ENCODE measurements at places on chromosomes 13 and 19.

DNA sequence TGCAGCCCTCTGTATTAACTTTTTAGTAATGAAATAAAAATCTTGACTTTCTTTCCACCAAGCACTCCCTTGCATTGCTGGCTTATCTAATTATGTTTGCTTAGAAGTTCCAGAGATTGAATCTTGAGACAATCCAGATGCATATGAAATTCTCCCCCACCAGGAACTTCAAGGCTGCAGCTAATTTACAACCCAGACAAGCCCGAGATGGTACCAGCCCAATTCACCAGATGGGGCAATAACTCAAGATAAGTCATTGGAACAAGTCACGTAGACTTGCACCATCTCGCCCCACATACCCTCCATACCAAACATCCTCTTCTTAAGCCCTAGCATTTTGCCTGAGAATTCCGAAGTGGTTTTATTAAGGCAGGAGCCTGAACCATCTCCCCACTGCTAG is 29.0 kb downstream of the UTP14C start:
- no peak for DNase-seq

GRCh38 chr13:50616101-50616500 is 227.4 kb downstream of the DLEU7 start:
- no peak for DNase-seq

- DNase-seq = peak; percentile 8
These were observed 10.4 kb downstream of the LMNB2 start for GRCh38 chr19:2446381-2446780.

DNA sequence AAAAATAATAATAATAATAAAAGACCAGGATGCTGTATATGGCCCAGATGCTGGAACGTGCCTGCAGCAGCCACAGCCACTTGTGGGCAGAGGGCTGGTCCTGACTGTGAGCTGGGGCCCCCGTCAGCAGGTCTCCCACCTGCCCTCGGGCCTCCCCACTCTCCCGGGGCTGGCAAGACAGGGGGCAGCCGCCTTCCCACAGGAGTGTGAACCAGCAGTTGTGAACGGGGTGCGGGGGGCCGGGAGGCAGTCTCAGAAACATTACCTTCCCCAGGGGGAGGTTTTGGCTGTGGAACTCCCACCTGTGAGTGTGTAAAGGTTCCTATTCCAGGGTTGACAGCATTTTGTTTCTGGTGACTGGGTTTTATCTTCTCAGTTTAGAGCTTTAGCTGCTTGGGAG is 151.4 kb downstream of the KDM4B start:
- DNase-seq = no peak

- DNase-seq = peak; percentile 74
These were observed 9.3 kb upstream of the LAIR1 start for GRCh38 chr19:54373781-54374631.

- DNase-seq = peak; percentile 46
These were observed 68.6 kb downstream of the RASA3 start for GRCh38 chr13:114063545-114064449.

- no peak for DNase-seq
These were observed 37.7 kb upstream of the PDCD5 start for GRCh38 chr19:32543115-32543900.

DNA sequence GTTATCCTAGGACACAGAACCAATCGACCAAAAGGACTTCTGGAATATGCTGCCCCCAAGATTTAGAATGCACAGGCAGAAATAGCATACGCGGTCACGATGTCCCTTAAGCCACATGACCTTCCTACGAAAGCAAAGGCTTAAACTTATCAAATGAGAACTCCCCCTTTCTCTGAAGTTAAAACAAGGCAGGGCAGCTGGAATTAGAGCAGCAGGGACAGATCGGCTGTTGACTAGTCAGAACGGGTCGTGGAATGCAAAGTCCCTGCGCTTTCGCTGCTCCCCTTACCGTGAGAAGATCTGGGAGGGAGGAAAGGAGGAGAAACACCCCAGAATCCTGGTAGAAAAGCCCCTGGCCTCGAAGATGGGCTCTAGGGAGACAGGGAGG is 799 bp upstream of the USPL1 start:
- peak; percentile 74 for DNase-seq

DNA sequence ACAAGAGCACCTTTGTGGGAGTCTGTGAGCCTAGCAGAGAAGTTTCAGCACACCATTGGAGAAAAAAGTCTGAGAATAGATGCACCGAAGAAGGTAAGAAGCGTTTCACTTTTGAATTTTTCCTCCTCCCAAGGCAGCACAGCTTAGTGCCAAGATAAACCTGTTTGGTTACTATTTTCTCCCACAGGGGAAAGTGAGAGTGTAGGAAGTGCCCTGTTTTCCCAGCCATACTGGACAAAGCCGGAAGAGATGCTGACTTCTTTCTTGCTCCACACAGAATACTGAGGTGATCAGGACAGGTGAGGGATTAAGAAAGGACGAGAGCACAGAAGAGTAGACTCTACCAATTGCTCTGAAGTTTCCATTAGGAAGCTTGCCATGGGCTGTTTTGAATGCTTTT is 1011.0 kb upstream of the MIR17HG start:
- DNase-seq = no peak

DNA sequence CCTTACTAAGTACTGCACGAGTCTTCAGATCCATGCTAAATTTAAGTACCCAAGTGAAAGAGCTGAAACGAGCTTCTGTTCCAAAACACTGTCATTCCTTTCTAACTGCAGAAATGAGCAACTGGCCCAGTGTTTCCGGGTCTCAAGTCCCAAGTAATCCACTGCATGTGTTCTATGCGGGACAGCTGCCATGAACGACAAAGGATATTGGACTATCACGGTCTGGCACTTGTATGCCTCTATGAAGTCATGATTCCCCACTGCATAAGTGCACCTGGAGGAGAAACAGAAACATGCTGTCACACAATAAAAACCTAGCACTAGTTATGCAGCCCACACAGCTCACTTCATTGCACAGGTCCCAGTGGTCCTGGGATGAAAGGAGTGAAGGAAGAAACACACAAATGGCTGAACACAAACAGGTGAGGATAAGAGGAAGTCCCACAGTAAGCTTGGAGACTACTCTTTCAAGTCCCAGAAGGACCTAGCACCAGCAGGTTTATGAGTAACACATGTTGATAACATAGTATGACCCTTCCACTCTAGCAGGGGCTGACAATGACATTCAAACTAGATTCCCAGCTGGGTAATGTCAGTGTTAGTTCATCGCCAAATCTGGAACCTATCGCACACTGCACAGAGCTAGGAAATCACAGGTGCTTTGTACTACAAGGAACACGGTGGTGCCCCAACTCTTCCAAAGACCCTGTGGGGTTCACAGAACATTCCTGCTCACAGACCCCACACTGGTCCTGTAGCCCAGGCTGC is 11.3 kb downstream of the PCID2 start:
- DNase-seq = no peak

- DNase-seq = no peak
These were observed 649 bp downstream of the TMEM91 start for GRCh38 chr19:41376998-41377365.

DNA sequence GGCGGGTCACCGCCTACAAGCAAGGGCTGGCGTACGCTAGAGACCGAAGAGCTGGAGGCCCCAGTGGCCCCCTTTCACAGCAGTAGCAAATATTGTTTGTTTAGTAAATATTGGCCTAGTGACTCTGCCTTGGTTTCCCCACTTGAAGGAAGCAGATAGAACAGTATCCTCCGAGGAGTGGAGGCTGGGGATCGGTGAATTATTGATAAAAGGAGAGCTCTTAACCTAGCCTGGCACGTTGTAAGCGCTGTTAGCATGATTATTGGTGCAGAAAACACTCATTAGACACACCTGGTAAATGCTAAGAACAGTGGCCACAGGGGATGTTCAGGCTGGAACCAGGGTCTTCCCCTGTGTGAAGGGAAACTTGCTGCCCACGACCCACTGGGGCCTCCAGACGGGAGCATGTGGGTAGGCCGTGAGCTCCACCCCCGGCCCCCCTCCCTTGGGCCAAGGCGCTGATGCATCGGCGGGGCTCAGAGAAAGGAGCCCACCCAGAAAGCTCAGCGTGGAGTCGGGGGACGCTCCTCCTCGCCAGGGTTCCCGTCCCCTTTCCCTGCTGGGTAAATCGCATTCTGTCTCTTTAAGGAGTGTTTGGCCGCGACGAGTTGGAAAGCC is 2.3 kb downstream of the IER2 start:
- no peak for DNase-seq

GRCh38 chr19:23770672-23771250 is 12.1 kb upstream of the ZNF681 start:
- DNase-seq = no peak

GRCh38 chr13:71922194-71922593 is 55.2 kb upstream of the DACH1 start:
- DNase-seq = no peak

- no peak for DNase-seq
These were observed 429.1 kb upstream of the ARGLU1 start for GRCh38 chr13:106996867-106997618.

DNA sequence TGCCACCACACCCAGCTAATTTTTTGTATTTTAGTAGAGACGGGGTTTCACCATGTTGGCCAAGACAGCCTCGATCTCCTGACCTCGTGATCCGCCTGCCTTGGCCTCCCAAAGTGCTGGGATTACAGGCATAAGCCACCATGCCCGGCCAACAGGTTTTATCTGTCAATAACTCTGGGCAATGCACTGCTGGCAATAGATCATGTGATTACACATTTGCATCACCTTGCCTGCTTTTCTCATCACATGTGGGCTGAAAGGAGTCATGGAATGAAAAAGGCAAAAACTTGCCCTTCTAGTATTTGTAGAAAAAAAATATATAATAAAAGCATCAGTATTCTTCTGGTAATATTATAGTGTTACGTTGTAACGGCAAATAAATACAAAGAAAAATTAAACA is 164.5 kb downstream of the NHLRC3 start:
- DNase-seq = no peak

DNA sequence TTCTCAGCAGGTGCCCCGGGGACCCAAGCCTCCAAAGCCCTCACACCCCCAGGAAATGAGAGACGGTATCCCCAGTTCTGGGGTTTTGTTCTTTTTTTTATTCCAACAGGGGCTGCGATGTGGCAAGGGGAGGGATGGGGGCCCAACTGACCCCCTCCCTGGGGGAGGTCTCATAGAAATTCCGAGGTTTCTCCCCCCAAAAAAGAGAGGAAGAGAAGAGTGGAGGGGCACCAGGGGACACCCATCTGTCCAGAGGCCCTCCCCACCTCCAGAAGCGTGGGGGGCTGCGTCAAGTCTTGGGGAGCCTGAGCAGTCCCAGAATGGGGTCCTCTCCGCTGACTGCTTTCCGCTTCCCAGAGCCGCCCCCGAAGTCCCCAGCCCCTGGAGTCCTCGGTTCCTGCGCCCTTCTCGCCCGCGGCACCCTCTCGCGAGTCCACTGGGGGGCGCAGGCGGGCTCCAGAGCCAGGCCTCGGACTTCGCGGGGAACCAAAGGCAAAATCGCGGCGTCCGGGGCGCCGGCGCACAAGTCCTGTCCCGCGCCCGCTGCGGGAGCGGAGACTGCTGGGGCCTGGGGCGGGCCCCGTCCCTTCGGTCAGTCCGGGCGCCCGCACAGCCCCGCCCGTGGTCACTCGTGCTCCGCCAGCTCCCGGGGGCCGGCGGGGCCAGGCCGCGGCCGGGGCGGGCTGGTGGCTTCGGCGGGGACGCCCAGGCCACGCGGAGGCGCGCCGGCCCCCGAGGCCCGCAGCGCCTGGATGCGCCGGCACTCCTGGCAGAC is 4.4 kb upstream of the ATP1A3 start:
- DNase-seq = peak; percentile 34

DNA sequence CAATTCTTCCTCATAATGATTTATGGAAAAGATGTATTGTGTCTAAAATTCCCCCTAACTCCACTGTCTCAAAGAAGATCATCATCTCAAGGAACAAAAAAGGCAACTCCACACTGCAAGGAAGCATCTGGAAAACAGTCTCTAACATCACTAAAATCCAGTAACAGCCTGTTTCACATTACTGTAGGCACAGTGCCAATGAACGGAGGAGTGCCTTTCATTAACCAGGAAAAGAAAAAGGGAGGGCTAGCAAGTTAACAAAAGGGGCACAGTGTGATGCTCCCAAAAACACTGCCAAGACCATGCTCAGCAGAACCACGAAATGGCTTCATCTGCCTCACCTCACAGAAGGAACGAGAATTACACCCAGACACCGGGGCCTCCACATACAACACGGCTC is 8.5 kb downstream of the TMTC4 start:
- no peak for DNase-seq

- DNase-seq = no peak
These were observed 185.8 kb upstream of the TSHZ3 start for GRCh38 chr19:31534786-31535657.

DNA sequence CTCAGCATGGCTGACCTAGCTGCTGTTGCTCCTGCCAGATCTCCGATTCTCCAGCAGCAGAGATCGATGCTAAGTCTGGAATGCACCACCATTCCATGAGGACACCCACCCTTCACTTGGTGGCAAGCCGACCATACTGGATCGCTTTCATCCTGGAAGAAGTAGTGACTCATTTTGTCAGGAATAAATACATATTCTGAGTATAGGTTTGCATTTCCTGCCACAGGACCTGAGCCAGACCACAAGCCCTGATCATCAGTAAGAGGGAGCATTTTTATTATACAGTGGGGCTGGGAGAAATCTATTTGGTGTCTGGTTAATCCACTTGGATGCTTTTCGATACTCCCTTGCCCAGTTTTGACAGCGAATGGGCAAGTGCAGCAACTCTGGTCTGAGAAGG is 10.9 kb upstream of the KCTD15 start:
- no peak for DNase-seq

DNA sequence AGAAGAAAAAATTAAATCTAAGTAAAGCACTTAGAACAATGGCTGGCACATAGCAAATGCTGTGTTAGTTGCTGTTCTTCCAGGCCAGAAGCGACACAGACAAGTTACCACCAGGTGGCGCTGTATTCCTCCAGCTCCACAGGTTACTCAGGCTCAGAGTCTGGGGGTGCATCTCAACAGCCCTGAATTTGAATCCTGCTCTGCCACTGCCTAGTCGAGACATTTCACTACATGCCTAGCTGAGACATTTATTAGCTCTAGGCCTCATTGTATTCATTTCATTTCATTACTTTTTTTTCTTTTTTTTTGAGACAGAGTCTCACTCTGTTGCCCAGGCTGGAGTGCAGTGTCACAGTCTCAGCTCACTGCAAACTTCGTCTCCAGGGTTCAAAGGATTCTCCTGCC is 16.4 kb upstream of the CYP2B6 start:
- peak; percentile 83 for DNase-seq

DNA sequence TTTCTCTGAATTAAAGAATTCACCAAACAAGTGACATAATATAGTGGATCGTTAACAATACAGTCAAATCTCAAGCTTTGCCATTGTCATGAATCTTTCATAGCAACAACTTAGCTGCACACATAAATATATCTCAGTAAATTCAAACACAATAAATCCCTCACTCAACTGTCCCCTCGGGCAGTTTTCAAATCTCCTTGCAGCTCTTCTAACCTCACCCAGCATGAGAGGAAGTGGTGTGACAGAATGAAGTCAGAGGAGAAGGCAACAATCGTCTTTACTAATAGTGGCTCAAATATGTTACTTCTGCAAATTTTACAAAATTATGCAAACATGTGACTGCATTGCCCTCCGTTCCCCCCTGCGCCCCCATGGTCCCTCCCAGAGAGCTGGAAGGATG is 148.2 kb downstream of the RAP2A start:
- no peak for DNase-seq

- no peak for DNase-seq
These were observed 67.4 kb upstream of the CLDN10 start for GRCh38 chr13:95485045-95485517.

- DNase-seq = no peak
These were observed 154.5 kb downstream of the DCT start for GRCh38 chr13:94324767-94325540.

GRCh38 chr13:35941374-35941773 is 189.8 kb downstream of the DCLK1 start:
- DNase-seq = no peak
